ENCODE measurements at places on chromosomes 3 and 15.

DNA sequence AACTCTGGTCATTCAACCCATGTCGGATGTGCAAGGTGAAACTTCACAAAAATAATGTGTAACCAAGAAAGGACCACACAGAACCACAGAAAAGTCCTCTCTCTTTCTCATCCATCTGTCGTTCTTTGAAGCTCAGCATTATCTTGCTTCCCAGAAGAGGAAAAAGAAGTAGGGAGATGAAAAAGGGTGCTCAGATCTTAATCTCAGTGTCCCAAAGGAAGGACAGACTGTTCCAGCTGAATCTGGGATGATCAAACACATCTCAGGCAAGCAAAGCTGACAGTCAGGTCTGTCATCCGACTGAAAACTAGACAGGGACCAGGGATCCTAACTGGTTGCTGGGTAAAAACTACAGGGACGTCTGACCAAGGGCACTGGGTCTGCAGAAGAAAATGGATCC is 16.2 kb downstream of the ARHGEF3 start:
- DNase-seq, result no peak

GRCh38 chr3:116285781-116286421 is 159.4 kb downstream of the LSAMP start:
- no peak for DNase-seq

DNA sequence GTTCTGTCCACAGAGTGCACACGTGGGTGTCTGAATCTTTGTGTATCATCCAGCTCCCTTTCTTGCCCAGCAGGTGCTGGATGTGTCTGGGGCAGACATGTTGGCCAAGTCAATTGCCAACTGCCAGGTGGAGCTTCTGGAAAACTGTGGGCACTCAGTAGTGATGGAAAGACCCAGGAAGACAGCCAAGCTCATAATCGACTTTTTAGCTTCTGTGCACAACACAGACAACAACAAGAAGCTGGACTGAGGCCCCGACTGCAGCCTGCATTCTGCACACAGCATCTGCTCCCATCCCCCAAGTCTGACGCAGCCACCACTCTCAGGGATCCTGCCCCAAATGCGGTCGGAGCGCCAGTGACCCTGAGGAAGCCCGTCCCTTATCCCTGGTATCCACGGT is 12.5 kb upstream of the RPP14 start:
- no peak for DNase-seq

DNA sequence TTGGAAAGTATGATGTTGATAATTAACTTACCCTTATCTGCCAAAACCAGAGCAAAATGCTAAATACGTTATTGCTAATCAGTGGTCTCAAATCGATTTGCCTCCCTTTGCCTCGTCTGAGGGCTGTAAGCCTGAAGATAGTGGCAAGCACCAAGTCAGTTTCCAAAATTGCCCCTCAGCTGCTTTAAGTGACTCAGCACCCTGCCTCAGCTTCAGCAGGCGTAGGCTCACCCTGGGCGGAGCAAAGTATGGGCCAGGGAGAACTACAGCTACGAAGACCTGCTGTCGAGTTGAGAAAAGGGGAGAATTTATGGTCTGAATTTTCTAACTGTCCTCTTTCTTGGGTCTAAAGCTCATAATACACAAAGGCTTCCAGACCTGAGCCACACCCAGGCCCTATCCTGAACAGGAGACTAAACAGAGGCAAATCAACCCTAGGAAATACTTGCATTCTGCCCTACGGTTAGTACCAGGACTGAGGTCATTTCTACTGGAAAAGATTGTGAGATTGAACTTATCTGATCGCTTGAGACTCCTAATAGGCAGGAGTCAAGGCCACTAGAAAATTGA is 59.7 kb downstream of the DCUN1D1 start:
- DNase-seq, result no peak

GRCh38 chr3:70242297-70242882 is 70.0 kb downstream of the MDFIC2 start:
- DNase-seq, result no peak

GRCh38 chr3:72042397-72043203 is 257.7 kb upstream of the PROK2 start:
- no peak for DNase-seq

GRCh38 chr15:77144492-77145070 is 73.7 kb upstream of the TSPAN3 start:
- no peak for DNase-seq

GRCh38 chr3:84487296-84487695 is 471.5 kb upstream of the CADM2 start:
- no peak for DNase-seq

DNA sequence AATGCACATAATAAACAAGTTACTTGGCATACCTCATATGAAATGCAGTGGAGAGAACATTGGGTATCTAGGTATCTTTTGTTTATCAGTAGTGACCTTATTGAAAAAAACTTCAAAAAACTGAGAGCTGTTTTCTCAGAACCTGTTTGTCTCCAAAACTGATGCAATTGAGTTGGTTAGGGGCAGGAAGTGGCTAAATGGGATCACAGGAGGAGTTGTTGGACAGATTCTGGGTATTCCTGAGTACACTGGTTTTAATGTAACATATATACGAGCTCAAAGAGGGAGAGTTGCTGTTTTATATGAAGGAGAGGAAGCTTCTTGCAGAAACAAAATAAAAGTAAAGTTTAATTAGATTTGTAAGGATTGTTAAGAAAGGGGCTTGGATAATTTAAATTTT is 159.5 kb downstream of the C3orf70 start:
- no peak for DNase-seq

GRCh38 chr3:167729591-167729990 is 5.1 kb downstream of the PDCD10 start:
- DNase-seq, result no peak

GRCh38 chr3:89289574-89290190 is 182.3 kb downstream of the EPHA3 start:
- no peak for DNase-seq

DNA sequence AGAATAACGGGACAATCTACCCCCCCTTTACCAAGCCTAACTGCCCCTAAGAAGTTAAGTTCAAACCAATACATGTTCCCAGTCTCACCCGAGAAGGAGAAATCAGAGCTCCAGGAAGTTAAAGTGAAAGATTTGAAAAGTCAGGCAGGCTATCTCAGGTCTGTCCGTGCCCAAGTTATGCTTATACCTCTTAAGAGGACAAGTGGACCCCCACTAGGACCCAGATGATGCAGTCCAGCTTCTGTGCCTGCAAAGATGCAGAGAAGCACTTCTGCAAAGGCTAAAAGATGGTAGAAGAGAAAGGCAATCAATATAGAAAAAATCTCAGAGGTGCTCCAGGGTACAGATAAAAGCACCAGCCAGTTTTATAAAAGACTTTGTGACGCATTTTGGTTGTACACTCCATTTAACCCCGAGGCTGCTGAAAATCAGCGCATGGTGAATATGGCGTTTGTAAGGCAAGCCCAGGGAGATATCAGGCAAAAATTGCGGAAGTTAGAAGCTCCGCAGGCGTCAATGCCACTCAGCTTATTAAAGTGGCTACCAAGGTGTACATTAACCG is 9.8 kb upstream of the SLC9C1 start:
- no peak for DNase-seq

- no peak for DNase-seq
Observed at GRCh38 chr15:73258271-73259108, 110.3 kb downstream of the HCN4 start.

DNA sequence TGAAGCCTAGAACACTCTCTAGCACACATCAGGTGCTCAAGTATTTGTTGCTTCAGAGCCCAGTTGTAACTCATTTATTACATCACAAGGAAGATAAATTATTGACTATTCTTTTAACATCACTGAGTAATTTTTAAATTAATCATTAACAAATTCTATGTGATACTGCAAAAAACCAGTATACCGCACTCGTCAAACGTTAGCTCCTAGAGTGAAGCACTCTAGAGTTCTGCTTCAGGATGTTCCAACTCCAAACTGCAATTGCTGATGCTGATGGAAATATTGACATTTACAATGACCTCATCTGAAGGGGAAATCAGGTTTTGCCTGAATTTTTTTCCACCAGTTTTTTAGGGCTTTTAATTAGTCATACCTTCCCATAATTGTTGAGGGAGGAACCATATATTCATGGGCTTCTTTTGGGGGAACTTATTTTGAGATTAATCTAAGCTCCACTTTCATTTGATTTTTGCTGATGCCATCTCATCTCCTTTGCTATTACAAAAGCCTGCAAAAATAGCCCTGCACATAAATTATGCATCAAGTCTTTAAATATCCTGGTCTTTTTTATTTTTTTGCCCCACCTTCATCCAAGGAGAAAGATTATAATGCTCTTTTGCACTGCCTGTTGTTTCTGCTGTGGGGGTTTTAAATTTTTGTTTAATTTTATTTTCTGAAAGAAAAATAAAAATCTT is 123.0 kb upstream of the STAC start:
- no peak for DNase-seq

DNA sequence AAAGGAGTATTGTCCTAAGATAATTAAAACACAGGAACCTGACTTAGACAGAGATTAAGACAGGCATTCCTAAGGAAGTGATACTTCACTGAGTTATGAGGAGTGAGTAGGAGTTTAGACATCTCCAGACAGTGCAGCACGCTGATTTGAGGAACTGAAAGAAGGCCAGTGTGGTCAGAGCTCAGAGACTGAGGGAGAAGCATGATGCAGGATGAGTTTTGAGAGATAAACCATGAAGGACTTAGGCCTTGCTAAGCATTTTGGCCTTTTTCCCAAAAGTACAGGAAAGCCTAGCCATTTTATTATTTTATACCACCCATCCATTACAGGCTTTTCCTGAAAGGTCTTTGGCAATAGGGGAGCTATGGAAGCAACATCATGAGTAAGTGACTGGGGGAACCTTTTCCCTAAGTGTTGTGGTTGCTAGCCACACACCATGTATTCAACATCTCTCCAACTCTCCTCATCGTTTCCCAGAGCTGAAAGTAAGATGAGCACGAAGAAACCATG is 375.6 kb upstream of the TPRG1 start:
- no peak for DNase-seq

- no peak for DNase-seq
Observed at GRCh38 chr3:25635038-25635437, 29.7 kb downstream of the TOP2B start.

GRCh38 chr3:172313671-172314070 is 134.6 kb downstream of the GHSR start:
- peak; percentile 75 for DNase-seq

DNA sequence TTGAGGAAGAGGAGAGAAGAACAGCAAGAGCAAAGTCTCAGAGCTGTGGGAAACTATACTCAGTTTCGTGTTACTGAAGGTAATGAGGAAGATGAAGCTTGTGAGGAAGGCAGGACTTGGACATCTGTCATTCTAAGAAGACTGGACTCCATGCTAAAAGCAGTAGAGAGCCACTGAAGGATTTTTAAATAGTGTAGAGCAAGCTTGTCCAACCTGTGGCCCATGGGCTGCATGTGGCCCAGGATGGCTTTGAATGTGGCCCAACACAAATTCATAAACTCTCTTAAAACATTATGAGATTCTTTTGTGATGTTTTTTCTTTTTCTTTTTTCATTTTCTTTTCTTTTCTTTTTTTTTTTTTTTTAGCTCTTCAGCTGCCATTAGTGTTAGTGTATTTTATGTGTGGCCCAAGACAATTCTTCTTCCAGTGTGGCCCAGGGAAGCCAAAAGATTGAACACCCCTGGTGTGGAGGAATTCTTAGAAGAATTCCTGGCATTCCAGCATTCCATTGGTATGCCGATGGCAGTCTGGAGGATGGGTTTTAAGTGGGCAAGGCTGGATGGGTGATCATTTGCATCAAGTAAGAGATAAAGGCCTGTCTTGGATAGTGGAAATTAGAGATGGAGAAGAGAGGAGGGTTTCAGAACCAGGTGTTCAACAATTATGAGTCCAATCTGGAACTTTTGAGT is 6.9 kb upstream of the NFKBIZ start:
- no peak for DNase-seq

GRCh38 chr3:43286841-43287499 is 630 bp downstream of the SNRK start:
- DNase-seq, result no peak

DNA sequence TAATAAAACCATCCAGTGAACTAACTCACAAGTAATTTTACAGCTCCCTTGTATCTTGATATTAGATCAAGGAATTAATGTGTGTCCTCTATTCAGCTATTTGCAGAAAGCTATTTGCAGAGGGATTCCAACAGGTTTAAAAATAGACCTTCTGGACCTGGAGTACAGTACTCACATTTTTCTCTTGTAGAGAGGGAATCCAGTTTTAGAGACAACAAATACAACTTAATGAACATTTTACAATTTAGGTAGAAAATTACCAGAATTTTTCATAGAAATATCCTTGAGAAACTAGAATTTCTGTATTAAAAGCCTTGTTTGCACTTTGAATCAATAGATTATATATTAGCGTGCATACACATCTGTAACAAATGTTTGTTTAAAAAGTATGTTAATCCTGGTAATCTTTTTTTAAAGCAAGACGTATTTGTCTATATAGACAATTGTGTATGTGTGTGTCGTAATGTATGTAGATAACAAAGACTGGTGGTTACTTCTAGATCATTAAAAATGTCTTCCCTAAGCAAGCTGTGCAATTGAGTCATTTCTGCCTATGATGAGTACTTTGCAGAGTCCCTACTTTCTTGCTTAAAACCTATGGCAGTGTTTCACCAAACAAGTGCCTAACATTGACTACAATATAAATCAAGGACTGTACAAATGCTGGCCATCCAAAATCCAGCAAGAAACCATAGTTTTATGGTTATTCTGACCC is 57.9 kb downstream of the PPP2R3A start:
- DNase-seq, result no peak

DNA sequence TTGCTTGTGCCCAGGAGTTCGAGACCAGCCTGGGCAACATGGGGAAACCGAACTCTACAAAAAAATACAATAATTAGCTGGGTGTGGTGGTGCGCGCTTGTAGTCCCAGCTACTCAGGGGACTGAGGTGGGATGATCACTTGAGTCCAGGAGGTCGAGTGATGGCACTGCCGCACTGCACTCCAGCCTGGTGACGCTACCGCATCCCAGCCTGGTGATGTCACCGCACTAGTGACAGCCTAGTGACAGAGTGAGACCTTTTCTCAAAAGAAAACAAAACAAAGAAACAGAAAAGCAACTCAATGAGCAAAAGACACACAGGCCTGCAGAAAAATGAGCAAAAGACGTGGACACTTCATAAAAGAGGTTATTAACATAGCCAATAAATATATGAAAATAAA is 19.9 kb upstream of the SYNM start:
- DNase-seq, result no peak

All from NCI-H524 treated with DMSO at 0.1 percent for 48 hours (cell line).